ENCODE measurements at places on chromosomes 6 and 20.

DNA sequence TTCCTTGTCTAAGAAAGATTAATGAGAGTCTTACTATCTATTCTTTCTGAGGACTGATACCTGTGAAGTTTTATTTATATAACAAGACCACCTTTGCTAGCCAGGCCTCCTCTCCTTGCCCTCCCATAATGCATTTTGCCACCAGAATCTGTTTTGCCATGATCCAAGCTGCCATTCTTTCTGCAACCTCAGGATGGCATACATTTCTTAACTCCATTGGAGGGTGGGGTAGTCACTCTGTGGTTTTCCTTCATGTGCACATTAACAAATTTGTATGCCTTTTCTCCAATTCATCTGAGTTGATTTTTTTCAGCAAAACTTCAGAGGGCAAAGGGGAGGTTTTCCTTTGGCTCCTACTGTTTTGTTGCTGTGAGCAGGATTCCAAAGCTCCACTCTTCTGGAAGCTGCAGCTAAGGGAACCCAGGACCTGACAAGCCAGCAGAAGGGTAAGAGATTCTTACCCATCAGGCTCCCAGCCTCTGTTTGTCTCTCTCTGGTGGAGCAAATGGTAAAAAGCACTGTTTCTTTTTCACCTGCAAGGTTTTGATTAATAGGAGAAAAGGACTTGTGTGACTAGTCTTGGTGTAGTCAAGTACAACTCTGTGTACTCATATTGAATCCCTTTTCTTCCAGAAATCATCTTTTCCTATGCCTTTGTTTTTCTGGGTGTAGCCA, 26.2 kb upstream of the ENPP4 start:
- DNase-seq: no peak

- no peak for DNase-seq
Measured at GRCh38 chr6:24667378-24667803, 514 bp downstream of the ACOT13 start.

- DNase-seq: no peak
Measured at GRCh38 chr6:144394210-144394609, 109.1 kb downstream of the UTRN start.

- DNase-seq: peak; percentile 58
Measured at GRCh38 chr6:34656378-34657036, 40.1 kb downstream of the ILRUN start.

DNA sequence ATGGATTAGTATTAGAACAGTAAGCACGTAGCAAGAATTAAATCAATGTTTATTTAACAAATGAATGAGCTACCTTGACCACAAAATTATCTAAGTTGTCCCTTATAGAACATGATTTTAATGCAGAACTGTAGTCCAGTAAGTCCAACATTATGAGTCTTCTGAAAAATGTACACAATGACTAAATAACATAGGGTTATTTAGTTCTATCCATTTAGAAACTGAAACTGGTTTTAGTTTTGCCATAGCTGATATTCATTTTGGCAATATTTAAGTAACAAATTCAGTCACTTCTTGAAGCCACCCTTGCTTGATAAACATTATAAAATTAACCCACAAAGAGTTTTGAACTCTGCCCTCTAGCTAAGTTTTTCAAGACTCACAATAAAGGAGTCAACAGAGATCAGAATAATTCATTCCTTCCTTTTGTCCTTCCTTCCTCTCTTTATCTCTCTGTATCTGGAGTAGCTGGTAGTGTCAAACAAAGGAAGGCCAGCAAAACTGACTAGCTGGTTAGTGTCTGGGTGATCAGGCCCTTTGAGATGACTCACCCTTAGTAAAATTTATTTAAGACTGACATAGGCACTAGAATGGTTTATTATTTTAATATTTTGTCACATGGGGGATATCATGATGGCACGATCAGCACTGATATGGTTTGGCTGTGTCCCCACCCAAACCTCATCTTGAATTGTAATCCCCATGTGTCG, 115.1 kb downstream of the BTBD9 start:
- DNase-seq: no peak

GRCh38 chr6:56659721-56660380, 17.2 kb upstream of the DST start:
- no peak for DNase-seq

DNA sequence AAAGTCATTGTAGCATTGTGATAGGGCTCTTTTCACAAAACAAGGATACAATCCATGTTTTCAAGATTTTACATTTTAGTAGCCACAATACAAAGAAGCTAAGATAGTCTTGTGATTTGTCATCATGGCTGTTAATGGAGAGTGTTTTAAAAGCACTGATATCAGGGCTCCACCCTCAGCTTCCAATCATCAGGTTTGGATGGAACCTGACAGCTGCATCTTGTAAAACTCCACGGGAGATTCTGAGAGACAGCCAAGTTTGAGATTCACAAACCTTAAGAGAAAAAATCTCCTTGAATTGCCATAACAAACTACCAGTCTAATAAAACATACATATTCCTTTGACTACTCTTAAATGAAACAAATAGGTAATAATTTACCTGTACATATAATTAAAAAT, 280.2 kb downstream of the ESR1 start:
- DNase-seq: no peak

GRCh38 chr6:122604676-122605075, 5.5 kb upstream of the PKIB start:
- DNase-seq: no peak

DNA sequence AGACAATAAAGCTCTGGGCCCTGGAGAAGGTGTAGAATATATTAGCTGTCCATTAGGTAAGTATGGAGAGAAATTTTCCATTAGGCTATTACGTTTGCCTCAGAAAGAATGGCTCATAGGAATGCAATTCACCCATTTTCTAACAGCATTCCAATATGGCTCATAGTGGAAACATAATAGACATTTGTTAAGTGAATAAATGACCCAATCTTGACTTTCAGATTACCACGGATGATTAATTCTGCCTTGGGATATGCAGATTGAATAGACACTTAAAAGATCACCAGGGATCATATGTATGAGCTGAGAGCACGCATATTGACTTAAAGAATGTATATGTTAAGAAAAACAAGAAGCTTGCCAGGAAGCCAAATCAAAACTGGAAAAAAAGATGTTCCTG, 209.1 kb upstream of the CDYL start:
- DNase-seq: no peak

- DNase-seq: no peak
Measured at GRCh38 chr20:41476446-41476845, 109.8 kb upstream of the EMILIN3 start.

DNA sequence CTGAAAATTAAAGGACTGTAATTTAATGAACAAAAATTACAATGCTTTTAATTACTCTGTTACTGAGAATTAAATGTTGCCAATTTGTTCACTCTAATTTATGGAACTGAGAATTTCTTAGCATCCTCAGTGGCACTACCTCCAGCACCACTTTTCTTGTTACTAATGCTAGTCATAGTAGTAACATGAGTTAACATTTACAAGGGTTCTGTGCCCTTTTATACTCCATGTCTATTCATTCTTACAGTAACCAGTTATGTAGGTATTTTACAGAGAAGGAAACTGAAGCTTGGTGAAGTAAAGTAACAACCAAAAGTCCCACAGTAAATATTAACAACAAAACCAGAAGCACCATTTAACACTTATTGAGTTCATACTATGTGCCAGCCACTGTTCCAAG, 34.3 kb downstream of the RARS2 start:
- no peak for DNase-seq

DNA sequence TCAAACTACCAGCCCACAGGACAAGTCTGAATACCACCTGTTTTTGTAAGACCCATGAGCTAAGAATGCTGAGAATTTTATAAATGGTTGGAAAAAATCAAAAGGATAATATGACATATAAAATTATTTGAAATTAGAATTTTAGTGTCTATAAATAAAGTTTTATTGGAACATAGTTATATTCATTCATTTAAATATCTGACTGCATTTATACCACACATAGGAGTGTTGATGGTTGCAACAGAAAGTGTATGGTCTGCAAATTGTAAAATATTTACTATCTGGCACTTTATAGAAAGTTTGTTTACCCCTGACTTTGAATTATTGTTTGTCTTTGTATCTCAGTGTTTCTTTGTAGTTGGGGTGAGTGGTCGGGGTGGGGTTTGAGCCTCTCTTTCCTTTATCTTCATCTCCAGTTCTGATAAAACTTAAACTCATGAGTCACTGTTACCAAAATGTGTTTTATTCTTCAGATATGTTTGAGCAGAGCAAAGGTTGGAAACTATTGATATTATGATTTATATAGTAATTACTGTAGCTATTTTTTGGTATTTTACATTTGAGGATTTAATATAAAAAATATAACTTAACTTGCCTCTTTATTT, 55.5 kb downstream of the CD2AP start:
- no peak for DNase-seq

DNA sequence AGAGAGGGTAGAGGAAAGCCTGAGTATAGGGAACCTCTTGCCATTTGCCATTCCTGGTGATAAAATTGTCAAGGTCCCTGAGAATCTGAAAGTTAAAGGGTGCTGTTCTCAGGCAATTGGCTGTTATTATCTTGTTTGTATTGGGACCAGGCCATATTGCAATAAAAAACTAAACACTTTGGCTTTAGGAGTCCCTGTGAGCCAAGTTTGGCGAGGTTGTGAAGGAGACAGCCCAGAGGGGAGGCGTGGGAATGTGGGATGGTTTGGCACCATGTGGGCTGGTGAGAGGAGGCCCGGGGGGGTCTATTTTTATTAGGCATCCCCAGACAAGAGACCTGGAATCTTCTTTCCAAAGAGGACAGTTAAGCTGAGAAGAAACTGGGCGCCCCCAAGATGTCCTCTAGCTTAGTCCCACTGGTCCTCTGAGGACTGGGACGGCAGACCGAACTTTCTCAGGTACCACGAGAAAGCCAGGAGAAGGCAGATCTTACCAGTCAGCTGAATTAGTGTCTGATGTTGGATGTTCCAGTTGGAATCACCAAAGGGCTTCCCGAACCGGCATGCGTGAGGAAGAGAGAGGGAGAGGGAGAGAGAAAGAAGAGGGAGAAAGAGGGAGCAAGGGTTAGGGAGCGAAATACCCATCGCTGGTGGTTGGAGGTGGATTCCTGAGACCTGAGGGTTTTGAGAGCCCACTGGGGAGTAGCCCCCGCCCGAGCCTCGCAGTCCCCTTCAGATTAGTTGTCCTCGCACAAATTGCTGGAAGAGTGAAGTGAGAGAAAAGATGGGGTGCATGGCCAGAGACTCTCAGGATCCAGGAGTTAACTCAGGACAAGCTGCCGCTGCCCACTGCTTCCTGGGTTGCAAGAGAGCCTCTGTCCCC, 24.4 kb downstream of the DYNLT1 start:
- no peak for DNase-seq

GRCh38 chr6:37134396-37135191, 35.4 kb upstream of the PIM1 start:
- no peak for DNase-seq

- no peak for DNase-seq
Measured at GRCh38 chr6:20559924-20560551, 25.8 kb downstream of the CDKAL1 start.

DNA sequence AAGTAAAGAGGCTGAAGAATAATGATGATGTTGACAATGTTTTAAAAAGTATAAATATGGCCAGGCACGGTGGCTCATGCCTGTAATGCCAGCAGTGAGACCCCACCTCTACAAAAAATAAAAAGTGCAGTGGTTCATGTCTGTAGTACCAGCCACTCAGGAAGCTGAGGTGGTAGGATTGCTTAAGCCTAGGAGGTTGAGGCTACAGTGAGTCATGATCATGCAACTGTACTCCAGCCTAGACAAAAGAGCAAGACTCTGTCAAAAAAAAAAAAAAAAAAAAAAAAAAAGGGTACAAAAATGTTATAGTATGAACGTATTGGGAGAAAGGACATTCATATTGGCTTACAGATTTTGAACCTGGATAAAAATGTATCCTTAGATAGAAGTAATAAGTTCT, 543.1 kb upstream of the IRAK1BP1 start:
- DNase-seq: no peak

GRCh38 chr6:29681811-29682210, 859 bp upstream of the ZFP57 start:
- no peak for DNase-seq

DNA sequence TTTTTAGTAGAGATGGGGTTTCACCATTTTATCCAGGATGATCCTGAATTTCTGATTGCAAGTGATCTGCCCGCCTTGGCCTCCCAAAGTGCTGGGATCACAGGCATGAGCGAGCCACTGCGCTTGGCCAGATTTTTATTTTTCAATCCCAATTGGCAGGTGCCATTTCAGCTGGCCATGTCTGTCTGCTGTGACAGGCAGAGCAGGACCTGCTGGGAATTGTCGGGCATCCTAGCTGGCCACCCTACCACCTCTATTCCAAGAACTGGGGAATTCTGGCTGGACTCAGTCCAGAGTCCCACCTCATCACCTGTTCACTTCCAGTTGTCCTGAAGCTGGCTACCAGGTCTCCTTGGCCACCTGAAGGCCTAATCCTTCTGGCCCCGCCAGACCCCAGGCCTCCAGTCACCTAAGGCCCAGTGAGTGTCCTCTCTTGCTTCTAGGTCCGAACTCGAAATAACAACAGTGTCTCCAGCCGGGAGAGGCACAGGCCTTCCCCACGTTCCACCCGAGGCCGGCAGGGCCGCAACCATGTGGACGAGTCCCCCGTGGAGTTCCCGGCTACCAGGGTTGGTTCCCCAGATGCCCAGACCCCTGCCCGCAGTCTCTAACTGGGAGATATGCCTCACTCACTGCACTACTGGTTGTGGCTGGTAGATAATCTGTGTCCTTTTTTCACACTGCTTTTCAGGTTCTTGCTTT, 24.0 kb downstream of the DNMT3B start:
- no peak for DNase-seq

DNA sequence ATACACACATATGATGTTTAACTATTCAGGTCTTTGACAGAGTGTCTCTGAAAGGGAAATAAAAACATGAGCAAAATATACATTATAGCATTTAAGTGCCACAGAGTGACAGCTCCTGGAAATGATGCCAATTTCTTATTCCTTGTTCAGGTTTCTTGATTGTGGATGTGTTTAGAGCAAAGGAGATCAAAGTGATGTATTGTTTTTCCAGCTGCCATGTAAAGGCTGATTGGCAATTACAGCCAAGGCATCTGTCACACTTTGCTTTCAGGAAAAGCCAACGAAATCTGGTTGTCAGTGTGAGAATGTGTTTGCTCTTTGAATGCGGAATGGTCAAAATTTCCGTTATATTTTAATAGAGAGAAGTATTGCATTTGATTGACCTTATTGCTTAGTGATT, 347.8 kb upstream of the FLRT3 start:
- no peak for DNase-seq

- DNase-seq: no peak
Measured at GRCh38 chr20:51665543-51666118, 102.6 kb downstream of the ATP9A start.

DNA sequence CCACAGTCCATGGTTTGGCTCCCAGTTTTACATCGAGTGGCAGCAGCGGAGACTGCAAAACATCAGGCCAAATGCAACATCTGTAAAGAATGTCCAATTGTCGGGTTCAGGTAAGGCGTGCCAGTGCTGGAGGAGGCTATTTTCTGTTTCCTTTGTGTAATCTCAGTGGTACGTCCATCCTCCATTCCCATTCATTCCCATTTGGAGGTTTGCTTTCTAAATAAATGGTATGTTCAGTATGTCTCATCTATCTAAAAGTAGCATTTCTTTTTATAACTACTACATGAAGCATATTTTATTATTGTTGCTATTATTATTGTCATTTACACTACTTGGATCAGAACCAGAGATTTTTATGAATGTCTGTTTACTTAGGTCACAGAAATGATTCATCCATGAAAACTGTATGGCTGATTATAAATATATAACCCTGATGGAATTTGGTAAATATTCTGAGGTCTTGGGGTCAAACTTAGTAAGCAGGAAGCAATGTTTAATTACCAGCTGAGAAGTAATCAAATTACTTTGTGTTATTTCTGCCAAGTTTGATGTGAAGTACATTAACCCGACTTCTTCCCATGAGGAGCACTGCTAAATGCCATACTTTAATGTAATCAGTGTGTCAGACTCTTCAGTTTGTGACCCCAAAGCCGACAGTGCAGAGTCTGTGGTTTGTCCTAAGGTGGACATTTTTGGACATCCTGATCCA, 512.9 kb downstream of the UTRN start:
- no peak for DNase-seq
